Hepatocyte (in vitro differentiated cells): ENCODE measurements at places on chromosomes 2 and 18. TPM values are rescaled to one million over a fixed set of nuclear protein-coding genes. Genes with fewer than 3 reads are reported as not detected.

DNA sequence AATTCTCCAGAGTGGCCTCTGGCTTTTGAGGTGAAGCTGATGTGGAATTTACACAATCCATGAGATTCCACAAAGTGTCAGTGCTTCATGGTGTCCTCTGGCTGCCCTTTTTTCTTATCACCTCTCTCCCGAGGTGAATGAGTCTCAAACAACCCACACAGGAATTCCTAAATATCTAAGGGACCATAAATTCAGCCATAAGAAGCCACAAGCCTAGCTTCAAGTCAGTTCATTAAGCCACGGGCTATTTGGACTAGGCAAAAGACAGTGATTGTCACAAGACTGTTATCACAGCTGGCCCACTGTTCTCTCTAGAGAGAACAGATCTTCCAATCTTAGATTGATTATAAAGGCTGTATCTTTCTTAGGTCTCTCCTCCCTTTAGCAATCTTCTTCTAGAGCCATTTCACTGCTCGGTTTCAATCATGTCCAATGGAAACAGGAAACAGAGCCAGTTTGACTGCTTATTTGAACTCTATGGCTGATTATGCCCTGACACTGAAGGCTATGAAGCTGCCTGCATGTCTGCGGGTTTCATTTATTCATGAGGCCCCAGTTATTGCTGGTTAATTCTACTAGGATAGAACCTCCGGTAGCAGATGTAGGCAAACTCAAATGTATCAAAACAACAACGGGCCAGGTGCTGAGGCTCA, 4.1 kb downstream of the NEMP2 start:
- H3K36me3 ChIP-seq = no peaks in the 10 kb centered on the region
- H3K4me3 ChIP-seq = no peak overlapping the region
- peaks cover 31% of the 10 kb centered on the region for H3K4me1 ChIP-seq
- peak; percentile 37 for DNase-seq
- H3K27ac ChIP-seq = peak overlapping the region; percentile 63

DNA sequence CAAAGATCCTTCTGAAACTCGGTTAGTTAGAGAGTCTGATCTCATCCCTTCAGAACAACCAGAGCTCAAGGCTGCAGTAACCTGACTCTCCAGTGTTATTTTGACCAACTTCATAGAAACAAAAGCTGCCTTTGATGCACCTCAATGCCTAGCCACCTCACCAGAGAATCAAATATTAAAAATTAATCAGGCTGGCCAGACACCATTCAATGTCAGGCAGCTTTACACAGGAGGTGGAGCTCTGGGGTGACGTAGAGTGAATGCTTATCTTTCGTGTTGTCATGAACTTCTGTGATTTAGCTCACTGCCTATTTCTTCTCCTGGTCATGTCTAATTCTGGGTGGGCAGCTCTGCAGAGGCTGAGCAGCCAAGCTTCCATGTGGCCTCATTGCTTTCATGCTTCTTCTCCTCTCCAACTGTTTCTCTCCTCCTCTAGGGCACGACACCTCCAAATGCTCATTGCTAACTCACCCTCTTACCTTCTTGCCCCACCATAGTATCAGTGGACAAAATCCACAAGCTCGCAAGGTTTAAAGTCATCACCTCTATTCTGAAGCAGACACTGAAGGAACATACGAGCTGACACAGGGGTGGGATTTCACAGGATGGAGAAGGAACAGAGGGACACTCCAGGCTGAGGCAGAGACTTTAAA, 39.4 kb downstream of the AAK1 start:
- no peaks in the 10 kb centered on the region for H3K4me1 ChIP-seq
- H3K27me3 ChIP-seq = no peaks in the 10 kb centered on the region
- no peak overlapping the region for H3K27ac ChIP-seq

GRCh38 chr18:6564950-6565814, 150.5 kb upstream of the L3MBTL4 start:
- H3K36me3 ChIP-seq = no peaks in the 10 kb centered on the region
- H3K4me3 ChIP-seq = no peak overlapping the region
- H3K27ac ChIP-seq = no peak overlapping the region

GRCh38 chr18:3540805-3541548, 91.0 kb downstream of the TGIF1 start:
- H3K27ac ChIP-seq = peak overlapping the region; percentile 21
- no peak overlapping the region for H3K4me3 ChIP-seq
- H3K4me1 ChIP-seq = peaks cover 4% of the 10 kb centered on the region
- no peaks in the 10 kb centered on the region for H3K36me3 ChIP-seq
- no peaks in the 10 kb centered on the region for H3K27me3 ChIP-seq

DNA sequence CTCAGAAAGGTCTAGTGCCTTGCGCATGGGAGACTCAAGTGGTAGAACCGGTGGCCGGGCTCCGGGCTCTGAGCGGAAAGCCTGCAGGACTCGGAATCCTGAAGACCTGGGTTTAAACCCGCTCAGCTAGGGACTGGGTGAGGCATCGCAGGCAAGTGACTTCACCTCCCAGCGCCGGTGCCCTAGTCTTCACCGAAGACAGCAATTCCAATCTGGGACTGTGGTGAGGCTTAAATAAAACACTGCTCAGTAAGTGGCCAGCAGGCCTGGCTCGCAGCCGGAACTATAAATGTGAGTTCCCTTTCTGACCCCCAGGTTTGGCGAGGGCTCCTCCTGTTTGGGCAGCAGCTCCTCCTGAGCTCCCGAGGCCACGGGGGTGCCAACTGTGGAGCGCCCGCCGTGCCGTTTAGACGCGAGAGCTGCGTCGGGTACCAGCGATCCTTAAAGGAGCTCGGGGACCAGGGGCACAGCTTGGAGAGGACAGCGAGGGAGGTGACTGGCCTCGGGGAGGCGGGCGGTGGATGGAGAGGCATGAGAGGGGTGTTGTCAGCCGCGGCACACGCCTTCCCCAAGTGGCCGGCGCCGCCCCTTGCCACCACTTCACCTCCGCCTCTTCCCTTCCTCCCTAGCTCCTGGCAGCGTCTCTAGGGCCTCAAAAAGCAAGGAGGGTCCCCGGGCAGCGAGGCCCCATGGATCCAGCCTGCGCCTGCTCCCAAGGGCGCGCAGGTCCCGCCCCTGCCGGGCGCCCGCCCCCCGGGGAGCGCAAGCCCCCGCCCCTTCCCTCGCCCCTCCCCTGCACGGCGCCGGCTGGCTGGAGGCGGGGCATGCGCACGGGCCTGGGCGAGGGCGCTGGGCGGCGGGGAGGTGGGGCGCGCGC, 757 bp upstream of the MTCL1 start:
- peaks cover 21% of the 10 kb centered on the region for H3K4me1 ChIP-seq
- peak overlapping the region; percentile 87 for H3K27ac ChIP-seq
- peak overlapping the region; percentile 36 for H3K4me3 ChIP-seq
- H3K27me3 ChIP-seq = no peaks in the 10 kb centered on the region
- H3K36me3 ChIP-seq = no peaks in the 10 kb centered on the region

DNA sequence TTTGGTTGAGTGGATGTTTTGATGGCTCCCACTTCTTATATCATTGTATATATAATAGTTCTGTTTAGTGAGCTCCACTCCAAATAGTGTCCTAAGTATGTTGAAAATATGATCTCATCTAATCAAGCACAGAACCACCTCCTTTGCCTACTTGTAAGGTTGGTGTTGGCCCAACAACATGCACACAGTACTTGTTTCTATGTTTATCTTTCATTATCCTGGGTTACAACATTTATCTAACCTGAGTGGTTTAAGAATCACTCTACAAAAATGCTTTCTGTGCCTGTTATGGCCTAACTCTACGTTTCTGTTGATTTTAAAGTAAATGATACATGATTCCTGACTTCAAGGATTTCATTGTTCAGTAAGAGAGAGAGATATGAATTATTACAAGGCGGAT, 281.9 kb downstream of the FIGN start:
- no peaks in the 10 kb centered on the region for H3K27me3 ChIP-seq
- H3K27ac ChIP-seq = no peak overlapping the region
- H3K36me3 ChIP-seq = no peaks in the 10 kb centered on the region
- peaks cover 9% of the 10 kb centered on the region for H3K4me1 ChIP-seq
- no peak for DNase-seq
- H3K4me3 ChIP-seq = no peak overlapping the region

- H3K27me3 ChIP-seq = no peaks in the 10 kb centered on the region
- H3K4me1 ChIP-seq = peaks cover 24% of the 10 kb centered on the region
- peak overlapping the region; percentile 60 for H3K27ac ChIP-seq
- peak; percentile 47 for DNase-seq
These were observed 31.8 kb downstream of the KLF7 start for GRCh38 chr2:207133820-207134519.

DNA sequence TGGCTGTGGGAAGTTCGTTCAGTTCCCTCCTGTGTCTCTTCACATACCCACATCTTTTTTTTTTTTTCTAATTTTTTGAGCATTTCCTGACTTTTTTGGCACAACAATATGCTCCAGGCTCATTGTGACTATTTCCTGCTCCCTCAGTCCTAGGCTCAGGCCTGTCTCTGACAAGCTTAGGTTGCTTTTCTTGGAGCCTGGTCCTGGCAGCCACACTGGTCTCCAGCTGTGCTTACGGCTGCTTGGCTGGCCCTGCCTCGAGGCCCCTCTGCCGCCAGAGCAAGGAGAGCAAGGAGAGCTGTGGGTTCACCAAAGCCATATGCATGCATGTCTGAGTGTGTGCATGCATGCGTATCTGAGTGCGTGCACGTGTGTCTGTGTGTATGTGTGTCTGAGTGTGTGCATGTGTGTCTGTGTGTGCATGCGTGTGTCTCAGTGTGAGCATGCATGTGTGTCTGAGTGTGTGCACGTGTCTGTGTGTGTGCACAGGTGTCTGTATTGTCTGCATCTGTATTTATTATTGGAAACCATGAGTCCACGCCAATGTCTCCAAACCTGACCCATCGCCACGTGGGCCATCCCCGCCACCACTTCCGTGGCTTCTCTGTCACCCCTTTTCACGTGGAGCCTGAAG, 766.1 kb upstream of the SALL3 start:
- DNase-seq = no peak
- H3K4me3 ChIP-seq = no peak overlapping the region

DNA sequence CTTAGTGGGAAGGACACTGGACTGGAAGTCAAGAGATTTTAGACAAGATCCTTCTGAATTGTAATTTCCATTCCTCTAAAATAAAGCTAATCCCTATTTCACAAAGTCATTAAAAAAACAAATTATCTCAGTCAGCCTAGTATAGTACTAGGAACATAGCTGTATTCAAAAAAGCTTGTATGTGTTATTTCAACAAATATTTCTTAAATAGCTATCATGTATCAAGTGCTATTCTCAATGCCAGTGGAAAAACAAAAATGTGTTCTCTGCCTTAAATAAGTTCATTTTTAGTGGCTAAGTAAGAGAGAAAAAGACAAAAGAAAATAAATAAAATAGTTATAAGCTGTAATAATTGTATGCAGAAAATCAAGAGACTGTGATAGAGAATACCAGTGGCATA, 541.8 kb upstream of the CDH2 start:
- no peak overlapping the region for H3K27ac ChIP-seq
- H3K4me3 ChIP-seq = no peak overlapping the region
- H3K36me3 ChIP-seq = no peaks in the 10 kb centered on the region

DNA sequence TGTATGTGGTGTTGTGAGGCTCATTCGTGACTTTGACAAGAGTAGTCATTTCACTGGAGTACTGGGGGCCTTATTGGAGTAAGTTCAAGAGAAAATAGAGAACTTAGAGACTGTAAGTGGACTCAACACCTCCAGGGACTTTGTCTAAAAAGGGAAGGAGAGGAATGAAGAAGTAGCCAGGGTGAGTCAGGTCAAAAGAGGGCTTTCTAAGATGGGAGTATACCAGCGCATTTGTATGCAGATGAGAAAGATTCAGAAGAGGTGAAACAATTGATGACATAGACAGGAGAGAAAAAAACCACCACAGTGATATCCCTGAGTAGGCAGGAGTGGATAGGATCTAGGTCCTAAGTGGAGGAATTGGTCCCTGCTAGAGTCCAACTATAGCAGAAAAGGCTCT, 246.8 kb downstream of the IKZF2 start:
- H3K27ac ChIP-seq = peak overlapping the region; percentile 78
- H3K4me1 ChIP-seq = peaks cover 9% of the 10 kb centered on the region
- peaks cover 3% of the 10 kb centered on the region for H3K36me3 ChIP-seq

- no peaks in the 10 kb centered on the region for H3K36me3 ChIP-seq
- H3K4me1 ChIP-seq = no peaks in the 10 kb centered on the region
- no peak overlapping the region for H3K27ac ChIP-seq
- H3K4me3 ChIP-seq = no peak overlapping the region
- no peak for DNase-seq
These were observed 84.0 kb upstream of the BOD1L2 start for GRCh38 chr18:57062844-57063243.

DNA sequence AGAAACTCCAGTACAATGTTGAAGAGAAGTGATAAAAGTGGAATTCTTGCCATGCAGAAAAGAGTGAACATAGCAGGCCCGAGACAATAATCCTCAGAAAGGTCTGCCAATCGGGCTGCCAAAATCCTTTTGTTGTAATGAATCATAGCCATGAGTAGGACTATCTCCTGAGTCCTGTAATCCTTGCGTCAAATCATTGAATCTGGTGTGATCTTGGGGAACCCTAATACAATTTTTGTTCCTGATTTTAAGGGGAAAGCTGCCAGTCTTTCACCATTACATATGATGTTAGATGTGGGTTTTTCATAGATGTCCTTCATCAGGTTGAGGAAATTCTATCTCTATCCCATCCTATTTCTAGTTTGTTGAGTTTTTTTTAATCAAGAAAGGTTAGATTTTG, 2.2 kb downstream of the TPGS2 start:
- no peak for DNase-seq
- no peak overlapping the region for H3K4me3 ChIP-seq
- H3K27me3 ChIP-seq = no peaks in the 10 kb centered on the region
- H3K4me1 ChIP-seq = peaks cover 15% of the 10 kb centered on the region

- DNase-seq = no peak
- H3K4me3 ChIP-seq = no peak overlapping the region
- H3K4me1 ChIP-seq = no peaks in the 10 kb centered on the region
These were observed 25.4 kb upstream of the REG3G start for GRCh38 chr2:79000008-79000576.

- no peak for DNase-seq
- H3K27ac ChIP-seq = no peak overlapping the region
- no peak overlapping the region for H3K4me3 ChIP-seq
These were observed 31.9 kb upstream of the MAPRE3 start for GRCh38 chr2:26938399-26939118.

DNA sequence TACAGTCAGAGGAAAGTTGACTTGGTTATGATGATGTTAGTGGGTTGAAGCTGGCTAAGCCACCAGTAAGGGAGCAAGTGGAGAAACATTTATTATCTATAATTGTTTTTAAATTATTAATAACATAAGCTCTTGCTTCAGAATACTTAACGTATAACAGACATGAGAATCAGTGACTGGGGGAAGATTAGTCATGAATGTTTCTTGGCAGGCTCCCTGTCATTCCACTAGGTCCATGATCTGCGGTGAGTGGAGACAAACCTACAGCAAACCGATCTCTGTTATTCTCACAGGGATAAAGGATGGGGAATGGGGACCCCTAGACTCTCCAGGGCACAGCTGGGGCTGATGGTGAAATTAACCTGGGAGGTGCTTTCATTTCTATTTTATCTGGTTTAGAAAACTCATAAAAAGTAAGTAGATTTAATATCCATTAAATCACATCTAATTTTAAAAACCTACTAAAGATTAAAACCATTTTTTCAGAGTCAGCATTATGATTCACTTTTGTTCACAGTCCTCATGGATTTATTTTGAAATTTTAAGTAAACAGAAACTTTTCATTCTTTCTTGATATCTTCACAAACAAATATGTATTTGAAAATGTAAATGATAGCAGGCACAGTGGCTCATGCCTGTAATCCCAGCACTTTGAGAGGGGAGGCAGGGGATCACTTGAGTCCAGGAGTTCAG, 420.3 kb downstream of the PTPRM start:
- H3K27ac ChIP-seq = no peak overlapping the region
- DNase-seq = no peak
- H3K4me1 ChIP-seq = no peaks in the 10 kb centered on the region

The GRB14 gene
- 3.6 and 4.2 TPM in 2 replicates for total RNA-seq

The ZAP70 gene
- 0.80 and 1.4 TPM in 2 replicates for total RNA-seq

The PTPN2 gene
- 36.7 and 40.3 TPM in 2 replicates for total RNA-seq

The C1QL2 gene
- 3.7 and 4.9 TPM in 2 replicates for total RNA-seq

The TUBA4A gene
- 4.7 and 9.6 TPM in 2 replicates for total RNA-seq

The SUMO1 gene
- 142 and 153 TPM in 2 replicates for total RNA-seq

The INHA gene
- total RNA-seq = 3.3 and 5.6 TPM in 2 replicates

The ARHGAP15 gene
- 0.17 and 1.0 TPM in 2 replicates for total RNA-seq
